Endothelial cell (in vitro differentiated cells): ENCODE measurements at places on chromosomes 5 and 9. TPM values are rescaled to one million over a fixed set of nuclear protein-coding genes. Genes with fewer than 3 reads are reported as not detected.

PSAT1 gene
- 15.2 TPM for total RNA-seq

DNA sequence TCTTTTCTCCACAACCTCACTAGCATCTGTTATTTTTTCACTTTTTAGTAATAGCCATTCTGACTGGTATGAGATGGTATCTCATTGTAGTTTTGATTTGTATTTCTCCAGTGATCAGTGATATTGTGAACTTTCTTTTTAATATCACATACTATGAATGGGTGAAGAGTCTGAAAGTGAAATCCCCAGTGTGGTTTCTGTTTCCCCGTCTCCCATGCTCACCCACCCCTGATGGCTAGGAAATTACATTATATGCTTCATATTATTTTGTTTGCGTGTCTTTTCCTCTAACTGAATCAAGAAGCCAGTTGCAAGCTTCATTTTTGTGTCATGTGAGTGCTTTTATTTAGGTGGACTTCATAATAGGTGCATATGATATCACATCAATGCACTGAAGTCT, 171.1 kb downstream of the ARHGAP26 start:
- no peak for DNase-seq

TNFSF8 gene
- not detected for total RNA-seq

RFX3 gene
- 18.5 TPM for total RNA-seq

- no peak for DNase-seq
These were observed 33.3 kb upstream of the SPATA31D4 start for GRCh38 chr9:81894891-81895290.

HMCN2 gene
- total RNA-seq: 29.6 TPM

GPR150 gene
- total RNA-seq: not detected

- no peak for DNase-seq
These were observed 111.5 kb downstream of the MTREX start for GRCh38 chr5:55418994-55419968.

GRCh38 chr5:57382655-57383054, 100.0 kb downstream of the ACTBL2 start:
- DNase-seq: no peak

IL7R gene
- 0.54 TPM for total RNA-seq

DNA sequence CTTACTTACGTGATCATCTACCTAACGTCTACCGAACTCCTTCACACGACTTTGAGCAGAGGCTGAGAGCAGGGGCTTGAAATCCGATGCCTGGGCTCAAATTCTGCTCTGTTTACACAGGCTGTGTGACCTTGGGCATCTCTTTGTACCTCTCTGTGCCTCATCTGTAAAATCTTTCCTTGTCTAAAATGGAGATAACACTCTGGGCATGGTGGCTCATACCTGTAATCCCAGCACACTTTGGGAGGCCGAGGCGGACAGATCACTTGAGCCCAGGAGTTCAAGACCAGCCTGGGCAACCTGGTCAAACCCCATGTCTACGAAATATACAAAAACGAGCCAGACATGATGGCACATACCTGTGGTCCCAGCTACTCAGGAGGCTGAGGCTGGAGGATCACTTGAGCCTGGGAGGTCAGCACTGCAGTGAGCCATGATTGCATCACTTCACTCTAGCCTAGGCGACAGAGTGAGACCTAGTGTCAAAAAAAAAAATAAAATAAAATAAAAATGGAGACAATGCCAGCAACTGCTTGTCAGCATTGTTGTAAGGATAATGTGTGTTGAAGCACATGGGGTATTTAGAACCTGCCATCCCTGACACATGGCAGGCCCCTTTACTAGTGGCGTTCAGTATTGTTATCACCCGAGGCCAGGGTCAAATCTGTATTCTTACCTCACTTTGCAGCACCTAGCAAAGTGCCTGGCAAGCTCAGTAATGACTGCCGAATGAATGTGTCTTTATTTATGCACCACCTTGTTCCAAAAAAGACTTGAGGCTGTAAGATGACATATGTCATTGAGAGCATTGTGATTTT, 32.6 kb upstream of the CRB2 start:
- no peak for DNase-seq

DNA sequence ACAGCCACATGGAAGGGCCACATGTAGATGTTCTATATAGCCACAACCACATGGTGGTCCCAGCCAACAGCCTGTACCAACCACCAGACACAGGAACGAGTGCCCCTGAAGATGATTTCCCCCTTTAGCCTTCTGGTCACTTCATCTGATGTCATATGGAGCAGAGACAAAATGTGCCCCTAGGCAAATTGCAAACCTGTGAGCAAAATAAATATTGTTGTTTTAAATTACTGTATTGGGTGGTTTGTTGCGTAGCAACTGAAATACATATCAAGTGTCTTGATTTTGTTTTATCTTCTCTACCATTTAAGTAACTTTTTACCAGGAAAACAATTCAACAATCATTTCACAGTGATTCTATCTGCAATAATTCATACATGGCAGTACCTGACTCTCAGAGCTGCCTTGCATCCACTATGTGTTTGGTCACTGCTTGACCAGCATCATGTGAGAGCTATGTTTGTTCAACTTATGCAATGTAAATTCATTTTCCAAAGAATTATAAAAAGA, 142.5 kb upstream of the VLDLR start:
- no peak for DNase-seq

NUTM2G gene
- not detected for total RNA-seq

DNA sequence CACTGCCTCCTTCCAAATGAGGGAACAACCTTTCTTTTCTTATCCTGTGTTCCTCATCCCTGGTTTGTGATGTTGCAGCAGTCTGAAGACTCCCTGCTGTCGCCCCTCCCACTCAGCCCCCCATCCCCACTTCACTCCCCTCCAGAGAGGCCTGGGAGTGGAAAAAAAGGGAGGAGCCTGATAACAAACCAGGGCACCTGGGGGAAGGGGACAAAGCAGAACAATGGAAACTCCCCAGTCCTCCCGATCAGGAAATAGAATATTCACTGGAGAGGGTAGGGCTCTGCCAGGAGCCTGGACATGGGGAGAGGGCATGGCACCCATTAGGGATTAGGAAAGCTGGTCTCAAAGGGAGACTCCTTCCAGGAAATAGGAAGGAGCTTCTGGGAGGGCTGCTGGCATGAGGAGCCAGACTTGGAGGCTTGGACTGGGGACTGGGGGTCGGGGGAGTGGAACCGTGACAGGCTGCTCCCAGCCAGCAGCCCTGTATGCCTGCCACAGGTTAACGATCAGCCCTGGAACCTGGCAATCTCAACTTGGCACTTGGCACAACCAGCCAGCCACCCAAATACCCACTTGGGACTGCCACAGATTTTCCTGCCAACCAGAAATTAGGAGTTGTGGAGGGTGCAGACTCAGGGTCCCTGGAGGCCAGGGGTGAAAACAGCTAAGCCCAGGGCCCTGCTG, 20.0 kb downstream of the PCDH1 start:
- DNase-seq: no peak

DNA sequence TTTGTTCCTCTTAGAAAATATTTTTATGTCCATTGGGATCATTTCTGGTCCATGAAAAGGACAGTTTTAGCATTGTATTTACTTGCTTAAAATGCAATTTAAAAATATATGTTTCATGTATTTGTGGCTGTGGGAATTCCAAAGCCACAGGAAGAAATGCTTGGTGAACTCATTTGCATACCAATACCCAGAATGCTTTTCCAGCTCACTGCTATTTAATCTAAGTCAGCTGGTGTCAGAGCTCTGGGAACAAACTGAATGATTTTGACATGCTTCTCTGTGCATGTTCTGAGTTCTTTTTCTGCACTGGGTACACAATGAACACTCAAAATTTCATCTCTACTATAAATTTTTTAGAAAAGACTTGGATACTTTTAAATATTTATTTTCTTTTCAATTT, 482.8 kb upstream of the ARRDC3 start:
- DNase-seq: no peak

SPATA31E1 gene
- total RNA-seq: 0.05 TPM

- no peak for DNase-seq
These were observed 118.4 kb upstream of the KCNN2 start for GRCh38 chr5:114243281-114243971.

PMPCA gene
- total RNA-seq: 61.3 TPM

HSPB3 gene
- total RNA-seq: not detected

DNA sequence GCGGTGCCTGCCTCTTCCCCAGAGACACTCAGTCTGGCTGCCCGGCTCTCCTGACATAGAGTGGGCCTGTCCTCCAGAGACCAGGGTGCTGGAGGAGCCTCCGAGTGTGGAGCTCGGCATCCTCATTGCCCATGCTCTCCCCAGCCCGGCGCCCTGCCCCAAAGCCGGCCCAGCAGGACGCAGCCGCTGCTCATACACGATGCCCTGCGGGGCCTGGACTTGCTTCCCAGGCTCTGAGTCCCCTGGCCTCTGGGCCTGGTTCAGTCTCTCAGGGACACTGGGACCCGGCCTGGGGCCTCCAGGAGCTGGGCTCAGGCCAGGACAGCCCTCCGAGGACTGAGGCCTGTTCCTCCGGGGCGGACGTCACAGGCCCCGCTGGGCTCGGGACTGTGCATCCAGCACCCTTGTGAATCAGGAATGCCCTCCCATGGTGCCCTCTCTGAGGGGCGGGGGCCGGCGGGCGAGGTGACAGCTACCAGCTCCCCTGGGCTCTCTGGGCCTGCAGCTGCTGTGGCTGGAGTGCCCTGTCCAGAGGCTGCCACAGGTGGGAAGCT, 23.2 kb downstream of the TPPP start:
- no peak for DNase-seq

DNA sequence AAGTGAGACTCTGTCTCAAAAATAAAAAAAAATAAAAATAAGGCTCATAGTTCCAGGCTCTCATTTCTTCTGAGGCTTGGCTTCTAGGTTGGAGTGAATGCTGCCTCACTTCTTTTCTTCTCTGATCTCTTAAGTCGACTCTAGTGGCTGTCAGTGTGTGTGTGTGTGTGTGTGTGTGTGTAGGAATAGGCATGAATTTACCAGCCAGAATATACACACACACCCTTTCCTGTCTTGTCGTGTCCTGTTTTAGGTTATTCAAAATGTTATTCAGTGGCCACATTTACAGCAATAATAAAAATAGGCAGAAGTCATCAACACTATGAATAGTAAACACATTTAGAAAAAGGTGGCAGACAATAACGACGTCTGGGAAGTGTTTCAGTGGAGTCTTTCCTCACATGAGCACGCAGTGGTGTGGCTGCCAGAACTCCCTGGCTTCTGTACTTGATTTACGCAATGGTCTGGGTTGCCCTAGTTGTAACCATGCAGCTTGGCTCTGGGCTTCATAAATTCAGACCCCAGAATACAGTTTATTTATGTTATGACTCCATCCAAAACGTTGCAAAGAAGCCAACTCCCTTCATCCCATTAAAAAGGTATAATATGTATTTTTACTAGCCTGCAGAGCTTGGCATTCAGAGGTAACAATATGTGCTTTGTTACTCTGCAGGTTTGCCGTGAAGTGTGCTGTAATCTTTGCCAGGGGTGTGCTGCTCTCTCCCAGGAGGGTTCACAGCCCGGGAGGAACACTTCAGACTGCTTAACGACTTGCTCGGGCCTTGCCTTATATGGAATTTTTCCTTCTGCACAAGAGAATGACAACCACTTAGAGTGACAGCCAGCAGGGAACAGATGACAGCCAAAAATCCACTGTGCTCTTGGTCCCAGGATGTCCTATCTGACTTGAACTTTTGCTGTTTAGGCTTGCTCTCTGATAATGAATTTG, 34.4 kb upstream of the PALM2AKAP2 start:
- DNase-seq: no peak

SET gene
- 420 TPM for total RNA-seq

DNA sequence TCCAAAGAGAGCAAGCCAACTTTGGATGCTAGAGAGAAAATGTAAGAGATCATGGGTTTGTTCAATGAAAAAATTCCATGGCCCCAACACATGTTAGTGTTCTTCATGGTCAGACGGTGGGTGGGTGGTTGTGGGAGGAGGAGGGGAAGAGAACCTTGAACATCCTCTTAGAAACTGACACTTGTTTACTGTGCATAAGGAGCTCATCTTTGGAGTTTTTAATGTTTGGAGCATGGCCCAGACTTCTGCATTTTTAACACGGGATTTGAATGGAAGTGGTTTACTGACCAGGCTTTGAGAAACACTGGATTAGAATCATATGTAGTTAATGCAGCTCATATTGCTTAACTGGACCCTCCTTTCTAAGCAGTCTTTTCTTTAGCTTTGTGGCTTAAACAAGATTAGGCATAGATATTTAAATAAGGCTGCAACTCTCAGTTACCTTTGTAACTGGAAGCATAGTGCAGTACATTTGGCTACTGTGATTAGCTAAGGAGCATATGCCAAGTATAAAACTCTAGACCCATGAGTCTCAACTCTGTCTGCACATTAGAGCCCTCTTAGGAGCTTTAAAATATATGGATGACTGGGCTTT, 60.1 kb downstream of the FOCAD start:
- no peak for DNase-seq

DNA sequence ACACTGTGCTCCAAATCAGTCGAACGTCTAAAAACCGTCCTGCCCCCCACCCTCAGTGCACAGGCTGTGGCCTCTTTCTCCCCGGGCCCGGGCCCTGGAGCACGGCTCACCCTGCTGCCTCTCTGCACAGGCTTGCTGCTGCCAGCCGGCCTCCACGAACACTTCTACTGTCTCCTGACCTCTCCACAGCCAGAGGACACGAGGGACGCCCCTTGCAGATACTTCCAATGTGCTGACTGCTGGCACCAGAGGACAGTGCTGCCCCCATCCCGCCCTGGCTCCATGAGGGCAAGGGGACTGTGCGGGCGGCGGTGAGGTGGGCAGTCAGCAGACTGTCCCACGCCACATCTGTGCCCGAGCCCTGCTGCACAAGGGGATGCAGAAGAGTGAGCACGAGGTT, 174.8 kb downstream of the COL23A1 start:
- DNase-seq: no peak

DNA sequence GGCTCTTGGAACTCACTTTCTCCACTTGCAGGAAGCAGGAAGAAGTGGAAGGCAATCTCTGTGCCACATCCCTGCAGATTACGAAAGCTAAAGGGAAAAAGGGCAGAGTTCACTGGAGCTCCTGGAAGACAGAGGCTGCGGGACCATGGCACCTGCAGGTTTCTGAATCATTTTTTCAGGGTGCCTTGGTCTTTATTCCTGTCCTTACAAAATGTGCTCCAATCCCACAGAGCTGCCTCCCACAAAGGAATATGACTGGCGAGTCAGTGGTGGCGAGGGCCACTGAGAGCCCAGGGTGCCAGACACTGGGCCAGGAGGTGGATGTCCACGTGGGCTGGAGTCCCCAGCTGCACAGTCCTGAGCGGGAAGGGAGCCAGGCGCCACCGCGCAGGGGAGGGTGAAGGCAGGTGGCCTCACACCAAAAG, 183.0 kb downstream of the FANCC start:
- DNase-seq: no peak

PAEP gene
- not detected for total RNA-seq

DNA sequence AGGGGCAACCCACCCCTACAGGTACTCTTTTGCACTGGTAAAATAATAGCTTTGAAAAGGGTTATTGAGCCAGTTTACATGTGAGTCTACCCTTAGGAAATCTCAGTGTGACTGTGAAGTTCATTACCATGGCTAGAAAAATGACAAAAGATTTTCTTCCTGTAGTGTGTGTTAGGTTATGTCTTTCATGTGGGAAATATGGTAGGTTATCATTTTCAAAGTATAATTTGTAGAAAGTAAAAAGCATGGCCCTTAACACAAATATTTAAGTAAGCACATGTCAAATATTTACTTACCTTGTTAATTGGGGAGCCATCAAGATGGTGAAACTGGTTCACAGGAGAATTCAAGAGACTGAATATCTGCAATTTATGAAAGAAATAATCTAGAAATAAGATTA, 37.3 kb upstream of the PLPP1 start:
- no peak for DNase-seq

SHROOM1 gene
- total RNA-seq: 5.6 TPM

GCNT1 gene
- total RNA-seq: 33.7 TPM

GRCh38 chr9:124527781-124528180, 20.6 kb upstream of the NR5A1 start:
- no peak for DNase-seq
